Activated CD4-positive, alpha-beta T cell treated with anti-CD3 and anti-CD28 coated beads, Interleukin-2, Interleukin-6, amounts not matched to agents 100 ng/mL and 50 ng/mL, durations not matched to agents 16 hours and 8 hours (primary cell): ENCODE measurements at places on chromosomes 7 and 10.
A peak's percentile ranks its signal among the peaks of the same experiment; 100 is the strongest.

GRCh38 chr7:13856012-13856411 is 133.5 kb downstream of the ETV1 start:
- DNase-seq, result no peak

DNA sequence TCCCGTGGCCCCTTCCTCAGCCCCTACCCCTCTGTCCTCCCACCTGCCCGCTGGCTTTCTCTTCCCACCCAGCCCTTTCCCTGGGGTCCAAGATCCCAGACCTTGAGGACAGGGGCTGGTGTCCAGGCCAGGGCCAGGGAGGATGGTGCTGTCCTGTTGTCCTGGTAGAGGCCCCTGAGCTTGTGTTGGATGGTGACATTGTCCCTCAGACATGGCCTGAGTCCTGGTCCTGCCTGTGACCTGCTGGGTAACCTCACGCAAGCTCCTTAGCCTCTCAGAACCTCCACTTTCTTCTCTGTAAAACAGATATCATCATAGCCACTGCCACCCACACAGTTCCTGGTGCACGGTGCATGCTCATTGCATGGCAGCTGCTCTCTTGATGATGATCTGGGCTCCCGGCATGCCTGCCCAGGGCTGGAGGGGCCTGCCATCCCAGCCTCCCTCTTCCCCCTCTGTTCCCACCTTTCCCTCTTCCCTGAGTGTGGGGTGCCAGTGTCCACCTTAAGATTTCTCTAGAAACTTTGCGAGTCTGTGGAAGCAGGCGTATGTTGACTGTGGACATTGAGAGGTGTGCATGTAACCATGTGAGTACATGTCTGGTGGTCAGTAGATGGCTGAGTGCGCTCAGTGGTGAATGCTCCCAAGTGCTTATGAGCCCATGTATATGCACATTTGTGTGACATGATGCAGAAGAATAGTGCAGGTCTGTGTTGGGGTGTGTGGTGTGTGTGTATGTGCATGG is 60.4 kb downstream of the NEURL1 start:
- peak; percentile 36 for DNase-seq

DNA sequence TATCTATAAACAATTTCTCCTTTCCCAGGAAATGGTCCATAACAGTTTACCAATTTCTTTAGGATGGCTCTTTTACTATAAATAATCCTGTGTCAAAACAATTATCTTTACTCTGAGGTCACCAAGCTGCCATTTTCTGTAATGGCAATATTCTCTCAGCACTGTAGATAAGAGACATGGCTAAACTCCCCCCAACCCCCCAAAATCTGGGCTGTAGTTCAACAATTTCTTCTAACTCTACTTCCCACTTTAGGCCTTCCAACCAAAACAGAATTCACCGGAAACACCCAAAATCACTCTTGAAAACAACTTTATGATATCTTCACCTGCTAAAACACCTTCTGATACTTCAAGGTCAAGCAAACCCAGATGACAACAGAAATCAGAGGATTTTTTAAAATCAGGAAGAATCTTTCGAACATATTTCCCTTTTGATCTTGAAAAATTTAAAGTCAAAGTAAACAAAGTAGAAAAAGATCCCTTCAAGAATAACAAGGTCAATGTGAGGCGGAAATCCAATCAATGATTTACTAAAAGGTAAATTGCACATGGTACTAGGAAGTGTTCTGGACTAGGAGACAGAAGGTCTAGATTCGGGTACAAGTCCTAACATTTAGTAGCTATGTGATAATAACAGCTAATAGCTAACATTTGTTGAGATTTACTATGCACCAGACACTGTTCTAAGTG is 176.8 kb downstream of the CPEB3 start:
- no peak for DNase-seq

- no peak for DNase-seq
These were observed 61.6 kb downstream of the SORBS1 start for GRCh38 chr10:95499482-95499989.

DNA sequence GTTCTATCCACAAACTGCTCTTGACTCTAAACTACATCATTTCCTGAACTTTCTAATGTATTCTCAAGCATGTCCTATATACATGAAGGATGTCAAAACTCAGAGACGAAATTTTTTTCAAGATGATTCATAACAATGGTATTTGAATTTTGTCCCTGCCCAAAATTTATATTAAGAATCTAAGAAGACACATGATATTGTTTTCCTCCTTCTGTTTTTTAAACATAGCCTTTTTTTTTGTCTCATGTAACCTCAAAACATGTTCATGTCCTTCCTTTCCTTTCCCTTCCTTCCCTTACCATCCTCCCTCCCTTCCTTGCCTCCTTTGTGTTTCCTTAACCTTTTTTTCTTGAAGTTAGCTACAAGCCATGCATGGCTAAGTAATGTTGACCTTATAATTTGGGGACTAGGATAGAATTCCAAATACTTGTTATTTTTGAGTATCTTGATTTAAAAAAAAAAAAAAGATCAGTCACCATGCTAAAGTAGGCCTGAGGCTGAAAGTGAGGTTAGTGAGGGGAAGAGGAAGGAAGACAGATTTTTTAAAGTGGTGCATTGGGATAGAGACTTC is 163.0 kb downstream of the SUGCT start:
- DNase-seq, result no peak

DNA sequence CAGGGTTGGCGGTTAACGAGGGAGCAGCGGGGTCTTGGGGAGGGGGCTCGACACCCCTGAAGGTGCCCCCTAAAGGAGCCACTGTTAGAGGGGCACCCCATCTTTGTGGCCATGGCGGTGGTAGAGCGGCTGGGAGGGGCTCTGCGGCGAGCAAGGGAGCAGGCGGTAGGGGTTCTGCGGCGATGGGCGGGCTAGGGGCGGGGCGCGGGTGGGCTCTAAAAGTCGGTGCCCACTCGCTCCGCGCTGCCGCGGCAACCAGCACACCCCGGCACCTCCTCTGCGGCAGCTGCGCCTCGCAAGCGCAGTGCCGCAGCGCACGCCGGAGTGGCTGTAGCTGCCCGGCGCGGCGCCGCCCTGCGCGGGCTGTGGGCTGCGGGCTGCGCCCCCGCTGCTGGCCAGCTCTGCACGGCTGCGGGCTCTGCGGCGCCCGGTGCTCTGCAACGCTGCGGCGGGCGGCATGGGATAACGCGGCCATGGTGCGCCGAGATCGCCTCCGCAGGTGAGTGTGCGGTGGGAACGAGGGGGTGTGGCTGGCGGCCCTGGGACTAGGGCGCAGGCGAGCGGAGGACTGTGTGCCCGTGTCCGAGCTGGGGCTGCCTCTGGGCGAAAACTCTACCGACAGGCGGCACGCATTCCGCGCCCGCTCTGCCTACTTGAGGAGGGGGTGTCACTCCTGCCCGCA is at the start of gene MEST:
TSS of gene MEST (plus strand) at position 245 of the 682 bp plus-strand sequence. CDS start at position 474, 229 bp downstream.
- DNase-seq, result no peak

DNA sequence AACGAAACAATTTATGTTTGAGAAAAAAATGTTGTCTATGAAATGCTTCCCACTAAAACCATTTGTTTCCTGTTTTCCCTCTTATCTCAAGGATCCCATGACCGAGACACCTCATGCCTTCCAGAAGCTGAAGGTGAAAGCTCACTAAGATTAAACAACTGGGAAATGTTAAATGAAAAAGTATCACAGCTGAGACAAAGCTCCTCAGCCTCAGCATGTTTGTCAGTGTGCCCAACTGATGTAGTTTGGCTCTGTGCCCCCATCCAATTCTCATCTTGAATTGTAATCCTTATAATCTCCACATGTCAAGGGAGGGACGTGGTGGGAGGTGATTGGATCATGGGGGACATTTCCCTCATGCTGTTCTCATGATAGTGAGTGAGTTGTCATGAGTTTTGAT is 327.3 kb downstream of the HTR7 start:
- no peak for DNase-seq

- DNase-seq, result peak; percentile 39
These were observed 90.0 kb upstream of the PLXNA4 start for GRCh38 chr7:132666071-132666773.

GRCh38 chr7:7427363-7427762 is 108.3 kb downstream of the COL28A1 start:
- DNase-seq, result no peak

- DNase-seq, result no peak
These were observed 412.5 kb downstream of the PLXDC2 start for GRCh38 chr10:20228729-20229128.

GRCh38 chr10:21518641-21519396 is 6.7 kb downstream of the SKIDA1 start:
- no peak for DNase-seq

DNA sequence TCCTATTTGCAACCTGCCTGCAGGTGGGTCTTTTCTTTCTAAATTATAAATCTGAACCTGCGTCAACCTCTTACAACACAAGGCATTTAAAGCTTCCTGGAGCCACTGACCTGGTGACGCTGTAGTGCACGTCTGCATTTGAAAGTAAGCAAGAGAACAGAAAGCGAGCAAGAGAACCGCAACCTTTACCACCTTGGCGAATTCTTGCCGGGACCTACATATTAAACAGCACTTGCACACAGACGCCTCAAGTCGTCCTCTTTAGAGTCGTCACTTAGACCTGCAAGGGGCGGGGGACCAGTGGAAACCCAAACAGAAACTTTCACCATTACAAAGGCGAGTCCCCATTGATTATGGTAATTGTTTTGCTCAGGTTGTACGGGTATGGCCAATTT is 9.5 kb downstream of the GLI3 start:
- DNase-seq, result peak; percentile 13

DNA sequence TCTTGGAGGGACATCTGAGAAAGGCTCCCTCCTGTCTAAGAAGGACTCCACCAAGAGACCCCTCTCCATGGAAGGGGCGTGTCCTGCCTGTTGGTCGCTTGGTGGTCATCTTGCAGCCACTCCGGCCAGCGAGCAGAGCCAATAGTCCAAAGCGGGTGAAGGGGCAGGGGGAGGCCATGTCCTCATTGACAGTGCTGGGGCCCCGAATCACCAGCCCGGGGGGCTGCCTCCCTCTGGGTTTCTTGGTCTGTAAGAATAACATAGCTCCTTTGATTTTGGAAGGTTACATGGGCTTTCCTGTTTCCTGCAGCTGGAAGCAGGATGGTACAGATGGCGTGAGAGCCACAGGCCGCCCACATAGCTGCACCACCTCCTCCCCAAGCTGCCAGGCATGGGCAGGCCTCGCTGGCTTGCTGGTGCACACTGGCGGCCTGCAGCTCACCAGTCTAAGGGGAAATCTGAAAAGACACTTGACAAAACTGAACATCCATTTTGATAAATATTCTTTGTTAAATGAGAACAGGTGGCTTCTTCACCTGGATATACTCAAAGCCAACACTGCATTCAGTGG is 105.8 kb downstream of the ARHGAP22 start:
- no peak for DNase-seq

DNA sequence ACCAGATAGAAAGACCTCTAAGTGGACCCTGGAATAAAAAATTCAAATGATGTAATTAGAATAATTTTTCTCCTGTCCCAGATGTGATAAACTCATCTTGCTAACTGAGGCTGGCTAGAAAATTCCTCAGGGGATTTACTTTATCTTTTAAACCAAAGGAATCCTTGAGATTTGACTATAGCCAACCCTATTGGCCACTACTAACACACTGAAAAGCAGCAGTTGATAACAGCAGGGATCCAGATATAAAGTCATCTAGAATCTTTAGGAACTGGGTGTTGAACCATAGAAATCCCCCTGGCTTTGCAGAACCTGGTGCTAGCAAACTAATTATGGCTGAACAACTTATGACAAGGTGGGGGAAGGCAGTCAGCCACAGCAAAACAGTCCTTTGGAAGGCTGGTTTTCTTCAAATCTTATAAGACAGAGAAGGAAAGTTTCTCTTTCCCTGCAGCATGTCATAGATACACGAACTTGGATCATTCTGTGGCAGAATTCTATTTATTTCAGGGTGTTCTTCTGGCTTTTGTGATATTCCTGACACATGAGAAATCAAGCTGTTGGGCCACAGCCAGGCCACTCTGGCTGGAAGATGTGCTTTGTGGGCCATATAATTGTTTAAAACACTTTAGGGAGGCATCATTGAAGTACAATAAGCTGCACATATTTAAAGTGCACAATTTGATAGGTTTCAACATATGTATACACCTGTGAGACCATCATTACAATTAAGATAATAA is 643.6 kb downstream of the SORCS3 start:
- DNase-seq, result no peak

DNA sequence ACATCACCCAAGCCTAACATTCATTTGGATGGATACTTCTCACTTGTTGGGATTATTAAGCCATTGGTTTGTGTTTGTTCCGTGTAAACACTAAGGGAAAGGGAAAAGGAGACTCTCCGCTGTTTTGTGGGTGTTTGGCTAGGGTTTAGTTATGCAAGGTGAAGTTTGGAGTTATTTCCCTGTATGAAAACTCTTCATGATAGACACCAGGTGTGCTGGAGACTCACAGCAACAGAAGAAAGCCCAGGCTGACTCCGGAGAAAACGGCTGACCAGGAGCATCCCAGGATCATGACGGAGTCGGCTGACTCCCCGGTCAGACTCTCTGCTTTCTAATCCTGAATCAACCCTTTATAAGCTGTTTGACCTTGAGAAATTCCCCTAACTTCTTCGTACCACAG is 94.1 kb upstream of the KLF6 start:
- no peak for DNase-seq

DNA sequence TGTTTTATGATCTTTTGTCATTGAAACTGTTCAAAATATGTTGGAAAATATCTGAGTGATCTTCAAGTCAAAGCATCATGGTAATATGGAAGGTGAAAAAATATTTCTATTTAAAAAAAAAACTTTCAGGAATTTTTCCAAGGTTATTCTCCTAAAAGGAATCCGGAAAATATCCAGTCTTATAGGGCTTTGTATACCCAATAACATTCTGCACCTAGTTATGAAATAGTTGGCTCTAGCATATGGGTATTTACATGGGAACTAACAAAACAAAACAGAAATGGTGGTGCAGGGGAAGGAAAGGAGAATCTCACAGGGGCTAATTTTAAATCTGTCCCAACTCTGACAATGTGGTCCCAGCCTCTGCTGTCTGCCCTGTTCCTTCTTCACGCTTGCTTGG is 167.1 kb upstream of the RHEB start:
- no peak for DNase-seq

- DNase-seq, result no peak
These were observed 210.3 kb upstream of the GPR26 start for GRCh38 chr10:123455861-123456260.

- no peak for DNase-seq
These were observed 119.8 kb upstream of the LYZL1 start for GRCh38 chr10:29169021-29169420.
